ENCODE measurements at places on chromosomes 5 and 9.

- DNase-seq, result no peak
These were observed 425.3 kb upstream of the CDH6 start for GRCh38 chr5:30768056-30768690.

- DNase-seq, result no peak
These were observed 191.5 kb upstream of the GNA14 start for GRCh38 chr9:77839459-77840140.

DNA sequence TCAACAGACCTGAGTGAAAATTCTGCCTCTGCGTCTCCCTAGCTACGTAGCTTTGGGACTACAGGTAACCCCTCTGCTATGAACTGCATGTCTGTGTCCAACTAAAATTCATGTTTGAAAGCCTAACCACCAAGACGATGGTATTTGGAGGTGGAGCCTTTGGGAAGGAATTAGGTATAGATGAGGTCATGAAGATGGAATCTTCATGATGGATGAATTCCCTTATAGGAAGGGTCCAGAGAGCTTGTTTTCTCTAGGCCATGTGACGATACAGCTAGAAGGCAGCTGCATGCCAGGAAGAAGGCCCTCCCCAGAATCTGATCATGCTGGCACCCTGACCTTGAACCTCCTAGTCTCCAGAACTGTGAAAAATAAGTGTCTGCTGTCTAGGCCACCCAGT lies 296.4 kb downstream of the SLIT3 start:
- DNase-seq, result no peak

DNA sequence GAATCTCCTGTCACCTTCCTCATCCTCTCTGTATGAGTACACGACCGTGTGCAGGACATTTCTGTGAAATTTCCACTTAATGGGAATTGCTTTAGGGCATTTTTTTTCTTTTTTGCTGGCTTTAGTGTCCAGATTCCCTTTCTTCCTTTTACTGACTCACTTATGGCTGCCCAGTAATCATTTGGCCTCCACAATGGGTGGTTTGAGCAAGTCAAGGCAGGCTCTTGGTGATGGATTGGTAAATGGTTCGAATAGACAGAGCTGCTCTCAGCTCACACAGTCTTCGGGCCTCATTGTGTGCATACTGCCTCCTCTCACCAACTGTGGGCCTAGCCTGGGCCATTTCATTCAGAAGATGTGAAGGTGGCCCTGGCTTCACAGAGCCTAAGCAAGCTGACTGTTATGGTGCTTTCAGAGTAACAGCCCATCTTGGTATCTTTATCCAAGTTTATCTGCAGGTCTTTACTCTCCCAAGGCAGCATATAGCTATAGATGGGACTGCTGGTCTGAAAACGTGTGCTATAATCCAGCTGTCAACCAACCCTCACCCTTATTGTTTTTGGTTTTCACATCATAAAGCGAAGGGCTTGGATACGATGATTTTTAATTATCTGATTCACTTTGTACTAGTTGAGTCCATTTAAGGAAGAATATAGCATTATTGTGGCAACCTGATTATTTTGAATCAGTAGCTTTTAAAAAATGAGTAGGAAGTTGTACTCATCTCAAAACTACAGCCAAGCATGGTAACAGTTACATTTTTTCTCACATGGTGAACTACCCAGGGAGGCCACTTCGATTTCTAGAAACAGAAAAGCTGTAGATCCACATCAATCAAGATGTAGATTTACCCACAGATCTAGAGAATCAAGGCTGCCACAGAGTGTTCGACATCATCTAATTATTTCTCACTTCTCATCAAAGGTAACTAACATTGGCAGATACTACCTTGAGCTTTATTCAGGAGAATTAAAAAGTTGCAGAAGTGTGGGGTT lies 50.4 kb upstream of the CKMT2 start:
- DNase-seq, result no peak

GRCh38 chr9:97425336-97425972 lies 13.6 kb downstream of the TDRD7 start:
- DNase-seq, result no peak

GRCh38 chr9:89553451-89554010 lies 51.3 kb upstream of the GADD45G start:
- no peak for DNase-seq

DNA sequence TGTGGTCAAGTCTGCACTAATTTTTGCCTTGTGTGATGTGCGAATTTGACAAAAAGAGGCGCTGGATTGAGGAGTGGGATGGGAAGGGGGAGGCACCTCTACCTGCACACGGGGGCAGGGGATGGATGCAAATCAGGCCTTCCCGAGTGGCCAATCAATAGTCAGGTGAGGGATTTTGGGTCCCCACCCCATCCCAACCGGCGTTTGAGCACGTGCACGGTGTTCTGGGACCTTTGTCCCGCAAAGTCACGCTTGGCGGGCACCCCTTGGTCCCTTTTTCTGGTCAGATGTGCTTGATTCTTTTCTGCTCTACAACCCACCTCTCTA lies 685 bp upstream of the ADAMTS19 start:
- DNase-seq, result no peak

DNA sequence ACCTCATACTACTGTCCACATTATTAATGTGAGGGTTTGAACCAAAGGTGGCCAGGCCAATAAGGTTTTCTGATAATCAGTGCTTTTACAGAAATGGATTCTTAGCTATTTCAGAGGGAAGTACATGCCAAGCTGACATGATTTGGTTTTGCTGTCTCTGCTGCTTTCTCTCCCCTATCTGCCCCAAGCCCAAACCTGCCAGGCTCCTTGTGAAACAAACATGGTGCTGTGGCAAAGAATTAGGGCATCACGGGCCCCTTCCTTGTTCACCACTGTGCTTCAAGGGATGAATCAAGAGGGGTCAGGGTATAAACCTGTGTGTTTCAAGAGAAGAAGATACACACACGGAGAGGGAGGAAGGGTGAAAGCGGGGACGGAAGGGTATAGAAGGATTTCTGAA lies 41.3 kb upstream of the SMU1 start:
- DNase-seq, result no peak

- no peak for DNase-seq
These were observed 339.6 kb downstream of the TRIM36 start for GRCh38 chr5:114830114-114830513.

GRCh38 chr5:80852331-80853245 lies 107.6 kb upstream of the RASGRF2 start:
- no peak for DNase-seq

- no peak for DNase-seq
These were observed 39.6 kb downstream of the POC5 start for GRCh38 chr5:75677607-75678006.

GRCh38 chr9:115262477-115262876 lies 144.5 kb upstream of the TNC start:
- DNase-seq, result no peak

- no peak for DNase-seq
These were observed 20.8 kb downstream of the MINAR2 start for GRCh38 chr5:129768735-129769134.

DNA sequence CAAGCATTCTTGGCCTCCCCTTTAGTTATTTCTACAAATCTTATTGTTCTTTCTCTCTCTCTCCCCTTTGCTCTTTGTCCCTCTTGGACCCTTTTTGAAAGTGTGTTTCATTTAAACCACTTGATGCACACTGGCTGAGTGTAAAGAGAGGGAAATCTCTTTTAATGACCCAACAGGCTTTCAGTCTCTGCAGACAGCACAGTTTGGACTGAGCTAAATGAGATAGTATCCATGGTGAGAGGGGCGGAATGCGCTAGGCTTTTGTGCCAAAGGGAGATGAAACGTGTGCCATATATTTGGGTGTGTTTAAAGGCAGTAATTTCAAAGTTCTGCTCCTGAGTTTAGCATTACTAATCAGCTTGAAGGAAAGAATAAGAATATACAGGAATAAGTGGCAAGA lies 184.9 kb downstream of the PCSK1 start:
- DNase-seq, result no peak

DNA sequence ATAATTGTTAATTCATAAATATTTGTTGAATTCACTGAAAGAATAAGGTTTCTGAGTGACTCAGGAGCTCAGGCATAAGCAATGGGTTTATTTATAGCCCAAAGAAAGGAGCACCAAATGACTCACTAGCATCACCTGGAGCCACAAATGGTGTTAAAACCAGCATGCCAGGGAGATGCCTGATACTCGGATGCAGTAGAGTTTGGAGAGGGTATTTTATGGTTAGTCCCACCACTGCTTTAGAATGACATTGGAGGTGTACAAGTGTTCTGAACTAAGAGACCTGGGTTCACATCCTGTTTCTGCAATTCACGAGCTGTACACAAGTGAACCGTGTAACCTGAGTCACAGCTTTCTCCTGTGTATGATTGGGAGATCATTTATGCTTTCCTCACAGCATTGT lies 25.2 kb downstream of the CCL28 start:
- DNase-seq, result no peak

DNA sequence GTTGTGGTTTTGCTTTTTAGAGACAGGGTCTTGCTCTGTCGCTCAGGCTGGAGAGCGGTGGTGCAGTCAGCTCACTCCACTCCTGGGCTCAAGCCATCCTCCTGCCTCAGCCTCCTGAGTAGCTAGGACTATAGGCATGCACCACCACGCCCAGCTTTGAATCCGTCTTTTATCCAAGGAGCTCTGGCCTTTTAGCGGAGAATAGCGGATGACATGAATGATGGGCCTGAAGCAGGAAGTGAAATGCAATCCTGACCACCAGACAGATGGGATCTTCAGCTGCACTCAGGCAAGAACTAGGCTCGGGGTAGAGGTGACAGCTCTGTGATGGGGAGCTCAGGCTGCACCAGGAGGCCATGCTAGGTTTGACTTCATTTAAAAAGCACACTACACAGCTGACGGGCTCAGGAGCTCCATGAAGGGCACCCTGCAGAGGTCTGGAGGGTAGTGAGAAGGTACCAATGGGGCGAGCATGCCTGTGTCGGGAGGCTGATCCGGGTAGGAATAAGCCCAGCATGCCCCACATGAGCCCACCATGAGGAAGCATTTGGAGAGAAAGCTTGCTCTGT lies 21.9 kb downstream of the POLR1E start:
- DNase-seq, result no peak

- DNase-seq, result no peak
These were observed 3.7 kb downstream of the NPR3 start for GRCh38 chr5:32714836-32715235.

DNA sequence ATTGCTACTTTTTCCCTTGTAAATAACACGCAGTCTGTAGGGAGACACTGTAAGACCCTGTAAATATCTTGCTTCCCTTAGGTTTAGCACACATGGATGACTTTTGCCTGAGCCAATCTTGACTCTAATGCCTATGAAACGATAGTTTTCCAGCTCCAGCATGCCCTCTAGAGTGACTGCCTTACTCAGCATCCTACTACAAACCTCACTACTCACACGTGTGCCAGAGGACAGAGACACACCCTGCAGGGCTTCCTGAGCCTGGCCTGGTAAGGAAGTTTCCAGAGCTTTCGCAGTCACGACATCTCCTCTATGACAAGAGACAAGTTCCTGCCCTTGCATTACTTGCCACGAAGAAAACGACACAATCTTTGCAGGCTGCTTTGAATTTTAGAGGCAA lies 138.1 kb downstream of the ATPSCKMT start:
- no peak for DNase-seq

- DNase-seq, result no peak
These were observed 1.9 kb downstream of the FLT4 start for GRCh38 chr5:180647465-180647864.

- no peak for DNase-seq
These were observed 9.2 kb upstream of the PHYKPL start for GRCh38 chr5:178241688-178242231.

DNA sequence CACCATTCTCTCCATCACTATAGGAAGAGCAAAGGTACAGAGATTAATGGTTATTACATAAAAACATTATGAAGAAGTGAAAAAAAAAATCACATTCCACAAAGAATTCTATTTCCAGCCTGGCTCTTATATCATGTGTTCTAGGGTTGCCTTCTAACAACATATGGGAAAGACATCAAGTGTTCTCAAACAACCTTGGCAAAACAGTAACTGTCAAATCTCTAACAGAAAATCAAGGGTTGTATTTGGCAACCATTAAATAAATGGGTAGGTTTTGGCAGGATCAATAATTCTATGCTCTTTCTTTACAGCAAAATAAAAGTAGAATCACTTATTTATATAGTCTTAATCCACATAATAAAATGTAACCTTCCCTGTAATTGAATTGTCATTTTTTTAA lies 728.9 kb downstream of the MAT2B start:
- DNase-seq, result no peak

DNA sequence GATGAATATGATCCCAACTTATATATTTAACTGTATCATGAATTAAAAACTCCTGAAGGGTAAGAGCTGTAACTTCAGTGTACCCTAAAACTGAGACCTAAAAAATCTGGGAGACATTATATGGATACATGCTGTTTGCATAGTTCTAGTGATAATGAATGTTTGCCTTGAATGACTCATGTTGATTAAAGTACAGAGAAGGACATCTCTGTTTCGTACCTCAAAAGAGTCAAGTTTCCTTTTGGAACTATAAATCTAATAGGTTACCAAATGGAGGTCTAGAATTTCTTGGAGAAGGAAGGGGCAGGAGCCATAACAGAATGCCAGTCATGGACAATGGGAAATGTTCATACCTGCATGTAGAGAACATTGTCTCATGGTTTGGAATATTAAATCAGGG lies 168.1 kb downstream of the SNCAIP start:
- DNase-seq, result no peak

DNA sequence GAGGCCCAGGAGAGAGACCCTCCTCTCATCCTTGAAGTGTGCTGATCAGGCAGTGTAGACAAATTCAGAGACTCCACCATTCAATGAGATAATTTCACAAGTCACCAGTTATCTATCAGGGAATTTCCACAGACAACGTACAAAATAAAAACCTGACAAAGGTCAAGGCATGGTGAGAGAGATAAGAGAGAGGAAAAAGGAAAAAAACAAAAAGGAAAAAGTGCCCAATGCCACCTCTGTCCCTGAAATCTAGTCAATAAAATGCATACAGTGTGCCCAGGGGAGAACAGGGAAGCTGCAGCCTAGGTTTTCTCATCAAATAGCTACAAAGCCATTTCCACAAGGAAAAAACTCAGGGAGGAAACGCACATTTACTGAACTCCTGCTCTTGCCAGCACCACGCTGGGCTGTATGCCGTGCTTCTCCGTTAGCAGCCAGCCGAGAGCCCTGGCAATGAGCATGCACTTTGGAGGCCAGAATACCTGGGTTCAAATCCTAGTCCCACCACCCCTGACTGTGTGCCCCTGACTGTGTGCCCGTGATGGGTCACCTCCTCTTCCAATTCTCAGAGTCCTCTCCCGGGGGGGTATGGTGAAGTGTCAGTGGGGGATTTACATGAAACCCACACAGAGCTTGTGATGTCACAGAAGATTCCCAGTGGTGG lies 11.6 kb downstream of the WHRN start:
- DNase-seq, result no peak

- no peak for DNase-seq
These were observed 345.9 kb downstream of the EFNA5 start for GRCh38 chr5:107324809-107325208.
